ENCODE measurements at places on chromosomes 4 and X.

DNA sequence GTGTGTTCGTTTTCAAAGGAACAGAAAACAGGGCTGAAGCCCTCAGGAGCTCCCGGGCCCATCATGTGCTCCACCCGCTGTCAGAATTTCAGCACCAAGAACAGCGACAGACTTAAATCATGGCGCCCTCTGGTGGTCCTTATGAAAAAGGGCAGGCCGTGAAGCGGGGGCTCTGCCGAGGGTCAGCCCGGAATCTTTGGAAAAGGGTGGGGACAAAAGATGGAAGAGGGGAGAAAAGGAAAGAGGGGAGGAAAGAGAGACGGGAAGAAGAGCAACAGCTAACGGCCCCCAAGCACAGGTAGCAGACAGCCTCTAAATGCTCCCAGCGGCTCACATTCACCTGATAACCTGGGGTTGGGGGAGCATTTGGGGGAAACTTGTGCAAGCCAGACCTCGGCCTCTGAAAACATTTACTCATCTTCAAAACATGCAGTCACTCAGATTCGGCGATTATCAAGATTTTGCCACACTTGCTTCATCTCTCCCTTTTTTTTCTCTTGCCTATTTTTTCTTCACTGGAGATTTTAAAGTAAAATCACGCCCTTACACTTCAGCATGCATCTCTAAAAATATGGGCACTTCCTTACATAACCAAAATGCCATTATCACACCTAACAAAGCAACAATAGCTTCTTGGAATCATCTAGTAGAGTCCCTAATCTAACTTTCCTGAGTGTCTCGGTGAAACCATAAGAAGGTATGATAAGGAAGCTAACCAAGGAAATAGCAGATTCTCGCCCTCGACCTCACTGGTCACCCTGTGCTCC lies 28.1 kb upstream of the MAN2B2 start:
- peak; percentile 56 for DNase-seq

- DNase-seq: no peak
These were observed 101.4 kb downstream of the GLRA2 start for GRCh38 chrX:14630733-14631132.

GRCh38 chrX:119721487-119721886 lies 28.5 kb upstream of the SEPTIN6 start:
- no peak for DNase-seq

- DNase-seq: no peak
These were observed 243.7 kb upstream of the PSAPL1 start for GRCh38 chr4:7678318-7678852.

GRCh38 chr4:113468165-113469022 lies 293.1 kb downstream of the CAMK2D start:
- DNase-seq: peak; percentile 90

DNA sequence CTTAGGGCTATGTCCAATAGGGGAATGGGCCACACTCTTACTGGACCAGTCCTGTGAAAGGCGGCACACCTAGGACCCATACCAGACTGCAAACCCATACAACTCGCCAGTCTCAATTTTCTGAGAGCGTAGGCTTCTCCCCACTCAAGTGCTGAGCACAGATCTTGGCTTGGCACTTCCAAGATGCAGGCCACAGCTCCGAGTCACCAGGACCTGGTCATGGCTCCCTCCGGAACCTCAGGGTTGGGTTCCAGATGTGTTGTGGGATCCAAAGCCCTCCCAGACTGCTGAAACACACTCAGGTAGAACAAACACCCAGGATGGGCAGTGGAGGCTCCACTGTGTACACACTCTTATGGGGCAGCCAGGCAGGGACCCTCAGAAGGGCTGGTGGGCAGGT lies 103.3 kb downstream of the TMEM144 start:
- DNase-seq: no peak

GRCh38 chr4:41177016-41177415 lies 37.3 kb downstream of the APBB2 start:
- DNase-seq: peak; percentile 60

- peak; percentile 33 for DNase-seq
These were observed 529 bp downstream of the DHRSX start for GRCh38 chrX:2500091-2500802.

- DNase-seq: no peak
These were observed 179.7 kb downstream of the ASMT start for GRCh38 chrX:1794586-1794985.

DNA sequence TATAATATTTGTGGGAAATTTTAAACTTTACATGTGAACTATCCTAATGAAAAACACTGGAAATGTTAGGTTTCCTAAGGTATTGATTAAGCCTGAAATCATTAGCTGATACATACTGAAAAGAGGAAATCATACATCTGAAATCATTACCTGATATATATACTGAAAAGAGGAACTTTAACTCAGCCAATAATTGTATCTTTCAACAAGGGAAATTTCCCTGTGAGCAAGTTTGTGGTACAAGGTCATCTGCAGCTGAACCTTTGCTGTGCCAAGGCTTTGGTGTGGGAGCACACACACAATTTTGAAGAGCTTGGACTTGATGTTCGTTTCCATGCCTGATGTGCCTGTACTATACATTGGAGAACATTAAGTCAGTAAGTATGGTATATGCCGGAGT lies 131.9 kb upstream of the USP9X start:
- DNase-seq: no peak

- peak; percentile 17 for DNase-seq
These were observed 190.6 kb downstream of the MID1IP1 start for GRCh38 chrX:38991656-38992440.
